ENCODE measurements at places on chromosomes 7 and 10. TPM values are rescaled to one million over a fixed set of nuclear protein-coding genes. Genes with fewer than 3 reads are reported as not detected.

Gene GPC2
- 13.6 TPM for total RNA-seq

Gene KCP
- total RNA-seq: 1.3 TPM

Gene PLA2G12B
- not detected for total RNA-seq

- no peak for DNase-seq
Observed at GRCh38 chr10:70289739-70290138, 5.9 kb upstream of the NPFFR1 start.

DNA sequence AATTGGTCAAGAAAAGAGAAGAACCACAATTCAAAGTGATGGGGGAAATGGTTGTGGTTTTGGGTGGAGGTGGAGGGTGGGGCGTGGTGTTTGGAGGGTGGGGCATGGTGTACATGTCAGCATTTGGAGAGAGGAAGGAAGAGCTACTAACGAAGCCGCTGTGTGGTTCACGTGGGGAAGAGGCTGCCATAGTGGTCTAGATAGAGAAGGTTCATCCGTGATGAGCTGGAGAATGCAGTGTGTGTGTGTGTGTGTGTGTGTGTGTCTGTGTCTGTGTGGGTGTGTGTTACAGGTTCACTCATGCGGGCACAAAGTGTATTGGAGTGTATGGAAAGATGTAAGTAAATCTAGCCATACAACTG lies 6.1 kb upstream of the VCL start:
- no peak for DNase-seq

GRCh38 chr10:100568912-100569311 lies 33.2 kb downstream of the HIF1AN start:
- DNase-seq: no peak

- no peak for DNase-seq
Observed at GRCh38 chr10:114472877-114473253, 68.6 kb upstream of the AFAP1L2 start.

All from kidney epithelial cell (primary cell).